M059J (cell line): ENCODE measurements at places on chromosomes 3 and 15. TPM values are rescaled to one million over a fixed set of nuclear protein-coding genes. Genes with fewer than 3 reads are reported as not detected.

DNA sequence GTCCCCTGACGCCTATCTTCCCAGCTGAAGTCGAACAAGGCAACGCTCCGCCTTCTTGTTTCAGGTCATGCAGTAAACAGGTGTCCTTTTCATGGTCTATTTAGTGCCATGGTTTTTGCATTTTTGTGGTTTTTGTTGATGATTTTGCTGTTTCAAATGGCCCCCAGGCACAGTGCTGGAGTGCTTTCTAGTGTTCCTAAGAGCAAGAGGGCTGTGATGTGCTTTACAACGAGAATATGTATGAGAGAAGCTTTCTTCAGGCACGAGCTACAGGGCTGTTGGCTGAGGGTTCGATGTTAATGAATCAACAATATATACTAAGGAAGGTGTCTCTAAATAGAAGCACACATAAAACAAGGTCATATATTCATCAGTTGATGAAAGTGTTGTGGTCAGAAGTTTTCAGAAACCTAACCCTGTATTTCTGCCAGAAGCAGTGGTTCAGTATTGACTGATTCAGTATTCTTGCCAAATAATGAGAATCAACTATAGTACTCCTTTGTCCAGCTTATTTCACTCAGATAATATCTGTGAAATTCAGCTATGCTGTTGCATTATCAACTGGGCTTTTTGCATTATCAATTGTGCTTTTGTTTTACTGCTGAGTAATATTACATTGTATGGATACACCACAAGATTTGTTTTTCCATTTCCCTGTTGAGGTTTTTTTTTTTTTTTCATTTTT, 18.5 kb downstream of the LIMD1 start:
- DNase-seq = peak; percentile 88

DNA sequence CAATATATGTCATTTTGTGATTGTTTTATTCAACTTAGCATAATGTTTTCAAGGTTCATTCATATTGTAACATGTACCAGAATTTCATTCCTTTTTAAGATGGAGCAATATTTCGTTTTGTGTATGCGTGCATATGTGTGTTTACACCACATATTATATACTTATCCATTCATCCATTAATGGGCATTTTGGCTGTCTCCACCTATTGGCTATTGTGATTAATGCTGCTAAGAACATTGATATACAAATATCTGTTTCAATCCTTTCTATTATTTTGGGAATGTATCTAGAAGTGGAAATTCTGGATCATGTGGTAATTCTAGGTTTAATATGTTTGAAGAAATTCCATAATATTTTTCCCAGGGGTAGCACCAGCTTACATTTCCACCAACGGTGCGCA, 403.9 kb upstream of the LMCD1 start:
- no peak for DNase-seq

DNA sequence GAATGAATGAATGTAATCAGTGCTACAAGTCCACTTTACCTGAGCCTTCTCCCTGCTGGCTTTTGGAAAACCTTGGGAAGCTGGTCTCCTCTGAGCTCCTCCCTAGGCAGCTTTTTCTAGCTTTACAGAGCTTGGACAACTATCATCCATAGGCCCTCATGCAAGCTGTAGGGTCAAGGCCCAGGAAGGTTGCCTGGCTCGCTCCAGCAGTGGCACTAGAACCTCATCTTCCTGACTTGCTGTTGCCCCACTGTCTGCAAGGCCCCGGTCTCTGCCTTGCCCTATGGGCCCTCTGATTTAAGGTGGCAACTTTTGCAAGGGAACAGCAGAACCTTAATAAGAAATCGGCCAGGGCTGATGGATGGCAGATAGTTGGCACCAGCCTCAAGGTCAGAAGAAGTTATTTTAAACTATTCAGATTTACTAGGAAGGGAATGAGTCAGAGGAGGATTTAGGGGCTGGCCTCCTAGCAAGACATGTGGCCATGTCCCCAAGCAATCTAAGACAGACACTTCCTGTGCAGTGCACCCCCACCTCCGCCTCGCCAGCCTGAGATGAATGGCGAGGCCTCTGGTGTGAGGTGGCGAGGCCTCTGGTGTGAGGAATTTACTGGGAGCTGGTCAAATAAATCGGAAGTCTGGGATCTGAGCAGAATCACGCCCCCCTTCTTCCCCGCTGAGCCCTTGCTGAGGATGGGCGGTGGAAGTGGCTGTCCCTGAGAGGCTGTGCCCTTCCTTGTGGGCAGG, 180.8 kb downstream of the MEGF11 start:
- DNase-seq = peak; percentile 87

DNA sequence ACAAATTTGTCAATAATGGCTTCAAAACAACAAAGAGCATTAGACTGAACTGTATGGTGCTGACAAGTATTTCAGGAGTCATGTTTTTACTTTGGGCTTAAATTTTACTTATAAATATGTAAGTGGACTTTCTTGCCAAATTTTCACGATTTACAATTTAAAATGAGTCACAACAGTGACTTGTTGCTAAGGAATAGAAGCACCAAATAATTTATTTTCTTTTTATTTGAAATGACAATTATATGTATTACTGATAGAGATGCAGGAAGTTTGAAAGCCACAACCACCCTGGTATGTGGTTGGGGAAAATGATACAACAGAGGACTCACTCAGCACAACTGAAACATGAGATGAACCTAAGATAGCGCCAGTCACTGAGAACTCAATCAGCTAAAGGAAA, 90.3 kb downstream of the FMN1 start:
- DNase-seq = peak; percentile 93

DNA sequence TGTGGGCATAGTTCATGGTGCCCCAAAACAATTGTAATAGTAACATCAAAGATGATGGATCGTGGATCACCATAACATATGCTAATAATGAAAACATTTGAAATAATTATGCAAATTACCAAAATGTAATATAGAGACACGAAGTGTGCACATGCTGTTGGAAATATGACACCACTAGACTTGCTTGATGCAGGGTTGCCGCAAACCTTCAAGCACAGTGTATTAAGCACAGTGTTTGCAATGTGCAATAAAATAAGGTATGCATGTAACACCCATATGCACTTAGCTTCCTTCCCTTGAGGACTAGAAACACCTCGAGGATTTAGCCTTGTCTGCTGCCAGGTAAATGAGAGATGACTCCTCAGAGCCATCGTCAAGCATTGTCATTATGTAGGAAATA, 10.9 kb upstream of the GJD2 start:
- DNase-seq = no peak

DNA sequence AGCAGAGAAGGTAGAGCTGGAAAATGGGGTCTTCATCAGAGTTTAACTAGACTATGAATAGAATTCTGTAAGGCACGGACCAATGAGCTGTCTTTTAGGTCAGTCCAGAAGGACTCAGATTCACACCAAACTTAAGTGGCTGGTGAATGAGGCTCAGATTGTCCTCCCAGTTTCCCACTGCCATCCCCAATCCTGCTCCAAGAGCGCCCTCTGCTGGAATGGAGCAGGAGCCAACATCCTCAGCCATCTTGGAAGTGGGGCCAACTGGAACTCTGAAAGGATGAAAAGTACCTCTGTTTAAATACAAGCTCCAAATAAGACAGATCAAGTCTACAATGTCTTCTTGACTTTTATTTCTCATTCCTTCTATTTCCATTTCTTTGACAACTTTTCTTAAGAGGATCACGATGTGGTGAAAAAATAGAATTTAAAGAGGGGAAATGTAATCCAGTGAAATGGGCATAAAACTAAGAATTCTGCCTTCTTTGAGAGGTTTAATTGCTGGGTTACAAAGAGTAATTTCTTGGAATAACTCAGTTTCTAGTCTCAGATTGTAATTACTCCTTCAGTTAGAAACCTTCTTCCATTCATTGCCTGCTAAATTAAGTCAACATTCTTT, 217.1 kb upstream of the TPRG1 start:
- peak; percentile 89 for DNase-seq

GRCh38 chr3:140910860-140911259, 30.8 kb upstream of the SLC25A36 start:
- DNase-seq = peak; percentile 28

DNA sequence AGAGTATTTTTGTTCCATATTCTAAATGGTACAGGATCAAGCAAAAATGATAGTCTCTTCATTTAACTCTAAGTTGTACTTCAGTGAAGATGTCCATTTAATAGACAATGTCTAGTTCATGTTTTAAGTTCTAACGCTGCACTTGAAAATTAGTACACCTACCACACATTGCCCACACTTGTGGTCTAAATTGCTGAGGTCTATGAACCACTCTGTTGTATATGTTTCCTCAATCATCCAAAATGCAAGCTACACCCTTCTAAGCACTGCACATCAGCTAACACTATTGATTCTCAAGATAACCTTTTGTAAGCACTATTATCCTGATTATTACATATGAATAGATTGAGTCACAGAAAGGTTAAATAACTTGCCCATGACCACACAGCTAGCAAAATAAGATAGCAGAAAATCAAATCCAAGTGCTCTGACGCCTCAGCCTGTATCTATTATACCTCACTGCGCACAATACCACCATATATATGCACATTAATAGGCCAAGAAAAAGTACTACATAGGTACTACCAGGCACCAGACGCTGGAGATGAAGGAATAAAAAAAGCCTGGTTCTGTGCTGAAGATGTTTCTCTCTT, 6.4 kb downstream of the GOLIM4 start:
- DNase-seq = no peak

GRCh38 chr3:16905704-16906103, 20.9 kb downstream of the PLCL2 start:
- DNase-seq = no peak

- peak; percentile 32 for DNase-seq
Measured at GRCh38 chr3:176375519-176375918, 821.8 kb downstream of the TBL1XR1 start.

Gene CTXN2
- 0.20 TPM in 1 of 2 replicates, not detected in the other for total RNA-seq

Gene MCF2L2
- 0.15 TPM in 1 of 2 replicates, not detected in the other for total RNA-seq

Gene BCL2A1
- 0.10 and 0.69 TPM in 2 replicates for total RNA-seq

Gene GRK7
- not detected in 2 replicates for total RNA-seq

Gene GOLGA8M
- not detected in 2 replicates for total RNA-seq
